RPMI7951 (cell line): ENCODE measurements at places on chromosomes 1 and 21.

DNA sequence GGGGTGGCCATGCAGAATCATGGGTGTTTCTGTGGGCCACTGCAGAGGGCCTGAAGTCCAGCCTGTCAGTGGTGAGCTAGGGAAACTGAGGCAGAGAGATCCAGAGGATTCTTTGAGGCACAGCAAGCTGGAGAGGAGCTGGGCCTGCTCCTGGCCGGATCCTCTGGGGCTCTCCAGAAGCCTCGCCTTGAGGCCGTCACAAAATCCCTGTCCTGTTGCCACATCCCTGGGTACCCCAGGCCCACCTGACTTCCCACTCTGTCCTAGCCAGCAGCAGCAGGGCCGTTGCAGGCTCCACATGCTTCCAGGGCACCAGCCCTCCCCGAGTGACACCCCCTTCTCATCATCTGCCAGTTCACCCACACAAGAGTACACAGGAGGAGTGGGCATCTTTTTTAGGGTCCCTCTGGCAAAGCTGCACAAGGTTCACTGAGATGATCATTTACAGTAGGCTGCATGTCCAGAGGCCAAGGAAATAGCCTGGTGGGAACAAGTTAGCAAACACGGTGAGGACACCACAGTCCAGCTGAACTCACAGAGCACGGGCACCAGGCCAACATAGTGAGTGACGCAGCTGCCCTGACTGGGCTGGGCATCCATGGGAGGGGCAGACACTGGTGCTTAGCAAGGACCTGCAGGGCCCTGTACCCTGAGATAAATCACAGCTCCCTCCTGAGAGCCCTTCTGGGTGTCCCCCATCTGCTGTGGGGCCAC is 25.1 kb upstream of the TSPEAR start:
- peak; percentile 6 for DNase-seq

GRCh38 chr1:212040629-212041412 is 5.3 kb downstream of the DTL start:
- peak; percentile 14 for DNase-seq

- no peak for DNase-seq
These were observed 458.5 kb upstream of the DEPDC1 start for GRCh38 chr1:68955424-68955823.

DNA sequence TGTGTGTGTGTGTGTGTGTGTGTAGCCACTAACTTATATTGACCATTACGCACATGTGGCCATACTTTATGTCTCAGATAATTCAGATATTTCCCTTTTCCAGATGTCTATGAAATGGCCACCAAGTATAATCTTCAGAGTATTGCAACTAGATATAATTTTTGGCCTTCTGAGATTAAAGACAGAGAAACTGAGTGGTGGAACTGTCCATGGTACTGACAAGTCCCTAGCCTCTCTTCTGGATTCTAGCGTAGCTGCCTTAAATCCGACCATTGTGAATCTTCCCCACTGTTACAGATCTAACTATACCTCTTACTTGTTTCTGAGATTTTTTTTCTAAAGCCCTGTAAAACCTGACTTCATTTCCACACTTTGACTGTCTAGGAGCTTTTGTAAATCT is 100.0 kb upstream of the SERTAD4 start:
- peak; percentile 46 for DNase-seq

- DNase-seq = peak; percentile 69
These were observed 553.6 kb downstream of the NUF2 start for GRCh38 chr1:163875200-163875926.

DNA sequence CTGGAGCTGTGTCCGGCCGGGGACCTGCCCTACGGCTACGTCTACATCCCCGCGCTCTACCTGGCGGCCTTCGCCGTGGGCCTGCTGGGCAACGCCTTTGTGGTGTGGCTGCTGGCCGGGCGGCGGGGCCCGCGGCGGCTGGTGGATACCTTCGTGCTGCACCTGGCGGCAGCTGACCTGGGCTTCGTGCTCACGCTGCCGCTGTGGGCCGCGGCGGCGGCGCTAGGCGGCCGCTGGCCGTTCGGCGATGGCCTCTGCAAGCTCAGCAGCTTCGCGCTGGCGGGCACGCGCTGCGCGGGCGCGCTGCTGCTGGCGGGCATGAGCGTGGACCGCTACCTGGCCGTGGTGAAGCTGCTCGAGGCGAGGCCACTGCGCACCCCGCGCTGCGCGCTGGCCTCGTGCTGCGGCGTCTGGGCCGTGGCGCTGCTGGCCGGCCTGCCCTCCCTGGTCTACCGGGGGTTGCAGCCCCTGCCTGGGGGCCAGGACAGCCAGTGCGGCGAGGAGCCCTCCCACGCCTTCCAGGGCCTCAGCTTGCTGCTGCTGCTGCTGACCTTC is 412 bp downstream of the GPR25 start:
- DNase-seq = no peak

DNA sequence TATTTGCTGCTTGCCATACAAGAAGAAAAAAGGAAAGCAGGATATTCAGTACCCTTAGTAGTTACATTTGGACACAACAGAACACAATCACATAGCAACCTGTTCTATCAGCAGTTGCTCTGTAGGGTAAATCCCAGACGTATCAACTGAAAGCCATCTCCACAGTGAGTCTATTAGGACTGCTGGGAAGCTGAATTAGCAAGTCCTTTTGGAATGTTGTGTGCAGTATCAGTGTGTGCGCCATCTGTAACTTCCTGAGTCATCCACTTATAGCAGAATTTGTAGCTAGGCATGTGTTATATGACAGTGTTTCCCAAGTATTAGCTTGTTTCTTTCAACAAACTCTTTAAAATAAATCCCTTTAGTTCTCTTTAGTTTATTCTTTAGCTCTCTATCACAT is 21.3 kb downstream of the CCDC30 start:
- peak; percentile 80 for DNase-seq

- no peak for DNase-seq
These were observed 27.8 kb downstream of the TMPRSS2 start for GRCh38 chr21:41480086-41480690.

DNA sequence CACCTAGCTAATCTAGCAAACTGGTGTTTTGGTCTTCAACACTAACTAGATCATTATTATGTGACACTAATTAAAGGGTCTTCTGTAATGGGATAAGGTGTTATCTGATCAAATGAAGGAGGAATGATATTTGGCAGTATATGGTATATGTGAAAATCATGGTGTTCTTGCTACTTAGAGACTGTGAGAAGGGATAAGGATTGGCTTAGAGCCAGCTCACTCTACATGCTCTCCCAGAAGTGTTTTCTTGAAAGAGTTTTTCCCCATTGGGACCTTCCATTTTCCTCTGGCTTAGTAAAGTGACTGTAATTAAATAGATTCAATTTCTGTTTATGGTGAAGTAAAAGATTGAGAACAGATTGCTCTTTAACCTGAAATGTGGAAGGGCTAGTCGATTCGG is 71.2 kb upstream of the RGL1 start:
- DNase-seq = no peak
